Stimulated activated CD8-positive, alpha-beta memory T cell treated with anti-CD3 and anti-CD28 coated beads, Interleukin-7, amount 100 ng/mL, for 1 hour (primary cell): ENCODE measurements at places on chromosomes 1 and 21.

GRCh38 chr21:32196001-32196400, 82.8 kb downstream of the MIS18A start:
- no peak for DNase-seq

DNA sequence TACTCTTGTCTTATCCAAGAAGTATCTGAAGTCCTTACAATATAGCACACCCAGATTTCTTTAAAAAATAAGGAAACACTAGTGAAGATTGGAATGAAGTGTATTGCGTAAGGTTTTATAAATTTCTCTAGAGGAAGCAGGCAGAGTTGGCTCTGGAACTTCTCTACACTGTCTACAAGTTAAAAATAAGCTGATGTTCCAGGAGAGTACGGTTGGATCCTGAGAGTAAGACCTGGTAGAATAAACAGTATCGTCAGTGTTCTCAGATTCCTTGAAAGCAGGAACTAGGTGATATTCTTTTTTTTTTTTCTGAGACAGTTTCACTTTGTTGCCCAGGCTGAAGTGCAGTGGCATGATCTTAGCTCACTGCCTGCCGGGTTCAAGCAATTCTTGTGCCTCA, 107.9 kb downstream of the USP25 start:
- no peak for DNase-seq

- DNase-seq: no peak
These were observed 20.1 kb downstream of the PAFAH2 start for GRCh38 chr1:25977801-25978200.

GRCh38 chr1:63320022-63320721, 2.2 kb upstream of the FOXD3 start:
- DNase-seq: no peak

DNA sequence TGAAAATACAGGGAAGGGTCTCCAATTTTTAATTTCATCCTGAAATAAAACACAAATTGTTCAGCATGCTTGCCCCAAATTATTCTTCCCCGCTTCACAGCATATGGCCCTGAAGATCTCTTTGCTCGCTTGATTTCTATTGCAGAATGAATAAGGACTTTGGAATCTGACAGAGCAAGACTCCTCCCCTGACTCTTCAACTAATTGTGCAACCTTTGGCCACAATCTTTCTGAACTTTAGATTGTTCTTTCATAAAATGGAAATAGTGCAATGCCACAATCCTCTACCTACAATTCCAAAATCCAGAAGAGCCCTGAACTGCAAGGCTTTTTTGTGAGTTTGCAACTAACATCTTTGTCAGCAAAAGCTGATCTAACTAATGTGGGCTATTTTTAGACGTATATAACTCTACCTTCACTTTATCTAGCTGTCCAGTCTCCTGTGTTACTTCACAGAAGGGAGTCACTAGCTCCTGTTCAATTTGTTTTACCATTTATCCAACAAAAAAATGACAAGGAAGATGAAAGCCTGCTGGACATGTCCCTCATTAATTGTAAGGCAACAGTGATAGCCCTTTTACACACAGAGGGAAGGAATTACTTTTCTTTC, 13.4 kb downstream of the RNASEL start:
- DNase-seq: no peak

- DNase-seq: no peak
These were observed at the start of gene COL8A2 for GRCh38 chr1:36125129-36125991. Gene COL8A2, minus strand, starts transcription at chr1:36125222. Its CDS starts 24,980 bp downstream, at chr1:36100242.

- peak; percentile 45 for DNase-seq
These were observed 78.4 kb upstream of the LRRN2 start for GRCh38 chr1:204763773-204764427.

- no peak for DNase-seq
These were observed 185.8 kb downstream of the CAMTA1 start for GRCh38 chr1:6971048-6971447.

DNA sequence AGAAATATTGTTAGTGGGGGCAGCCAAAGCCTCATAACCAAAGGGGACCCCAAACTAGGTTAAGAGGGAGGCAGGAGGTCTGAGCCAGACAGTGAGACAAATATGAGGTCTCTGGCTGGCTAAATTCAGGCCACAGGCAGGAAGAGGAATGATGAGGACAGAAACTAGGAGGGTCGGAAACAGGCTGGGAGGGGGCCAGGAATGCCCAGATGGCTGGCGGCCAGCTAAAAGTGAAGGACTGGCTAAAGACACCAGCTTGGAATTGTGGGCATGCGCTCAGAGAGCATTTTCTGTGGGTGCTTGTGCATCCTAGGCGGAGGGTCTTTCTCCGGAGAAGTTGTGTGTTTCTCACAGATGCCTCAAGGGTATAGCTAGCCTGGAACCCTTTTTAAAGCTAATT, 77.0 kb downstream of the PGM1 start:
- no peak for DNase-seq

DNA sequence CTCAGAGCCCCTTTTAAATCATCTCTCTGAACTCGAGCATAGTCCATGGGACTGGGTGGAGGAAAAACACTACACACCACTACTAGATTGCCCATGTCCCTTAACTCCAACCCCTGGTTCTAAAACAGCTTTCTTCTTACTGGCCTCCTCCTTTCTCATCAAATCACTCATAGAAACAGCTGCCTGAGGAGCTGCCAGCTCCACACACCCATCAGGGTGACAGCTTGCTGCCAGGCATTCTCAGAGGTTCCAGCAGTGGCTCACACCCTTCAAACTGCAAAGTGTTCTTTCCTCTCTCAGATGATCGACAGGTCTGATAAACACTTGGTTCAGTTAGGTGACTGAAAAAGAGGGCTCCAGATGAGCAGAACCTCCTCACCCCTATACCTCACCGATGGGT, 543.0 kb upstream of the PLXNA2 start:
- no peak for DNase-seq

DNA sequence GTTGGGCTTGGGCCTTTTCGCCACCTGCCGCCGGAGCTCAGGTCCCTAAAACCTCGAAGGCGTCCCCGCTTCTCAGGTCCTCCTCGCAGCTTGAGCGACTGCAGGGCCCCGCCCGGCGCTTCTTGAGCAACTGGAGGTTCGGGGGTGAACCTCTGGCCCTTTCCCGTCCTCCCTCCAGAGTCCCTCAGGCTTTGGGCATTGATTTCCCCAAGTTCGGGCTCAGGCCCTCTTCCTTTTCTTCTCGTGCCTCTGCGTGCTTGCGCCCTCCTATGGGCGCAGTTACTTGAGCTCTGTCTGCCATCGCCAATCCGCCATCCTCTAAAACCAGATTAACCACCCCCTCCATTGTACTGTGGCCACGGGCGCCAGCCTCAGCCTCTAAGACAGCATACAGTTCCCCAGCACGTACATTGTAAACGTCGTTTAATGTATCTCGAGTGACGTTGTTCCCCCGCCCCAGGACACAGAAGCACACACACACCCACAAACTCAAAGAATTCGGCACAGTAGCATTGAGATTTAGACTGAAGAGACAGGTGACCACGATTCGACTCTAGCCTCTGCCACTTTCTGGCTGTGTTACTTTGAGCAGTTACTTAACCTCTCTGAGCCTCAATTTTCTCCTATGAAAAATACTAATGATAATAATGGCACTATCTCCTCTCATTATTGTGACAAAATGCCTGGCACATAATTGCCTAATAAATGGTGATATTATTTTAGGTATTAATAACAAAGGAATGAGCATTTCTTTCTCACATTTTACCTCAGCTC, 22.6 kb downstream of the BTG2 start:
- no peak for DNase-seq

GRCh38 chr1:81559662-81560350, 240.9 kb upstream of the ADGRL2 start:
- no peak for DNase-seq

GRCh38 chr1:50305808-50306207, 117.4 kb downstream of the DMRTA2 start:
- no peak for DNase-seq

- DNase-seq: no peak
These were observed 10.1 kb upstream of the TMEM52 start for GRCh38 chr1:1929102-1929638.

GRCh38 chr1:67316918-67317317, 9.2 kb downstream of the IL12RB2 start:
- DNase-seq: no peak

DNA sequence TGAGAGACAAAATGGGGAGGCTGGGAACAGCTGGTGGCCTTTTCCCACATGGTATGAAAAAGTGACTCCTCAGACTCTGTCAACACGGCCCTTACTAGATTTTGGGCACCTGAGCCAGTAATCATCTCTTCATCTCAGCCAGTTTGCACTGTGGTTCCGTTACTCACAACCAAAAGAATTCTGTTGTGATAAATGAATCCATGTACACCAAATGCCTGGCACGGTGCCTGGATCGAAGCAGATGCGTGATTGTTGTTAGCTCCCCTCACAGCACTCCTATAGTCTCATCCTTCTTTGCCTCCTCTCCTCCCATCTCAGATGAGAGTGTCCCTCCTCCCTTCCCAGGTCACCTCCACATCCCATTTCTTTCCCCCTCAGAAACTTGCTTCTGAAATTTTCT, 57.9 kb upstream of the GJB5 start:
- DNase-seq: no peak

- no peak for DNase-seq
These were observed 282.9 kb downstream of the PTPRU start for GRCh38 chr1:29519108-29519787.

DNA sequence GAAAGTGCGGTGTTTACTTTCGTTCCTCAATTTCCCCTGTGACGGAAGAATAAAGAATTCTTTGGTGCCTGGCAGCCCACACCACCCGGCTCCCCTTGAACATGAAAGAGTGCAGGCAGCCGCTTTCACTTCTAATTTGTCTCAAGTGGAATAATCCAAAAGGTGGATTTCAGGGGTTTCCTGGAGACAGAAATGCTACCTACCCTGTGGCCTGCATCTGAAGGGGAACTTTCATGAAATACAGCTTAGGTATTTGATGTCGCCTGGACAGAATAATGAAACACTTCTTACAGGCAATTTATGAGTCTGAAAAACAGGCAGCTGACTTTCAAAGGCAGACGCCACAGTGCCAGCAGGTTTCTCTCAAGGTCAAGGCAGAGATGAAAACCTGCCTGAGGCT, 169.5 kb upstream of the USP24 start:
- no peak for DNase-seq

- no peak for DNase-seq
These were observed 55.2 kb downstream of the MRPL37 start for GRCh38 chr1:54255026-54255702.

GRCh38 chr1:208007938-208008342, 97.0 kb upstream of the CD34 start:
- DNase-seq: no peak

DNA sequence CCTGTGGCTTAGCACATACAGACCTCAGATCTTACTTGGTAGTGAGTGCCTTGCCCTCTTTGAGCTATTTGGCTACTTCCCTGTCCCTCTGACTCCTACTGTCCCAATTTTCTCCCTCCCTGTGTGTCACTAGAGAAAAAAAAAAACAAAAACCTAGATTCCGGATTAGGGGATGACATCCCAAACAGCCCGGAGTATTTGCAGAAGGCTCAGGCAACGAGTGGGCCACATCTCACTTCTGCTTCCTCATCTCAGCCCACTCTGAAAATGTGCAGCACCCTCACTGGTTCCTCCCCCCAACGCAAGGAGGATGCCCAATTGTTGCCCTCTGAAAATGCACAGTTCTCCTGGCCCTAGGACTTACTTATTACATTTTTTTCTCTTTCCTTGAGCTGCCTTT, 4.9 kb downstream of the NHLH1 start:
- no peak for DNase-seq

DNA sequence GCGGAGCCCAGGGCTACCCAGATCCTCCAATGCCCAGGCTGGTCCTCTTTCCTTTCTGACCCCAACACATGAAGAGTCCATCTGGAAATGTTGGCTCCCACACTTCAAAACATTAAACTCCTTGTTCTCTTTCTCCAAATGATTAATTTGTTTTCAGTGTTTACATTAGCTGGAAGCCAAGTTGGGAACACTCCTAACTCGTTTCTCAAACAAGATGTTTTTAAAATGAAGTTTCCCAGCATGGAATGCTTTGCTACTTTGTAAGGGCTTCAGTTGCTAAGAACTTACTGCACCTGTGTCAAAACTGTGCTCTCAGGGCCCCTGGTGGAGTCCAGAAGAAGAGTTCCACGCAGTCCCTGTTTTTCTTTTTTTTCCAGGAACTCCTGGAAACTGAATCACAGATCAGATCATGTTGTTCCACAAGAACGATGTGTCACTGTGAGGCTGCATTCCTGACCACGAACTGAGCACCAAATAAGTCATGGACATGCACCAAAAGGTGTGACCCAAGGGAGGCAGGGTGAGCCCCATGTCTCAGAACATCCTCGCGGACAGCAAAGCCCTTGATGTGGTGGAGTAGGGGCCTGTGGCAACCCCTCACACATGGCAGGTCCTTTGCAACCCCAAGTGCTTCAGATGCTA, 257.3 kb downstream of the KCNJ6 start:
- DNase-seq: no peak

DNA sequence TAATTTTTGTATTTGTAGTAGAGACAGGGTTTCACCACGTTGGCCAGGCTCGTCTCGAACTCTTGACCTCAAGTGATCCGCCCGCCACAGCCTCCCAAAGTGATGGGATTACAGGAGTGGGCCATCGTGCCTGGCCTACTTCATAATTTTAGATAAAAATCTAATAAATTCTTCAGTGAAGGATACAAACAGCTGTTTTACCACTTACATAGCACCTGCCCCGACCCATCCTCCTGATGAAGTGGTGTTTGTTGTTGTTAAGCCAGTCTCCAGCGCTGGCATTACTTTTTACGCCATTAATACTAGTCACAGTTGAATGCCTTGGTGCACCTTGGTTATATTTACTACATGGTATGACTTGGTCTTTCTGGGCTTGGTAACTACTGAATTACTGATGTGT, 12.3 kb upstream of the RAP1GAP start:
- no peak for DNase-seq

DNA sequence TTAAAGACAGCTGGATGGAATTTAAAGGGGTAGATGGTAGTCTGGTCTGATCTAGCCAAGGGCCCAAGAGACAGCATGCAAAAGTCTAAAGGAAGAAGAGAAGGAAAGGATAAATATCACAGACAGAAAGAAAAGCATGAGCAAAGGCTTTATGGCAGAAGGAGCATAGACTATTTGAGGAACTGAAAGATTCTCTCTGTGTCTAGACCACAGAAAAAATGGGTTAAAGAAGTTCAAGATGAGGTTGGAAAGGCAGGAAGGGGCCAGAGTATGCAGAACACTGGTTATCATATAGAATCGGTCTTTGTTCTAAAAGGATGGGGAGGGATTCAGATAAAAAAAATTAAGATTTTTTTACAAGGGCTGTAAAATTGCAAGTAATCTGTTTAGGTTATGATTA, 136.8 kb upstream of the SGIP1 start:
- no peak for DNase-seq

DNA sequence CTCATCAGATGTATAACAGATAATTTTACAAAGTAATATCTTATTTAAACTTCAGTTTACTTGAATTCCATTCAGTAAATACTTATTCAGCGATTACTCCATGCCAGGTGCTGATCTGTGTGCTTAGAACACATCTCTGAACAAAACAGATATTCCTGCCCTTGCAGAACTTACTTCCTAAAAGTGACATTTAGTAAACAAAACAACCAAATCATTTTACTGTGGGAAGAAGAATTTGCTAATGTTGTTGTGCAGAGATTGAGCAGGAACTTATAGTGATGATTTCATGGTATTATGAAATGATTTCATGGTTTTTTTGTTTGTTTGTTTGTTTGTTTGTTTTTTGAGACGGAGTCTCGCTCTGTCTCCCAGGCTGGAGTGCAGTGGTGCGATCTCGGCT, 39.3 kb upstream of the WLS start:
- DNase-seq: no peak

GRCh38 chr1:15343729-15344128, 66.0 kb upstream of the EFHD2 start:
- DNase-seq: no peak

- DNase-seq: no peak
These were observed 19.8 kb upstream of the VCAM1 start for GRCh38 chr1:100699744-100700143.

- DNase-seq: no peak
These were observed 8.0 kb downstream of the NDUFS5 start for GRCh38 chr1:39034114-39034654.
